Kidney glomerular epithelial cell (primary cell): ENCODE measurements at places on chromosomes 6 and 20.

- no peak for DNase-seq
Observed at GRCh38 chr6:129473546-129473945, 236.4 kb downstream of the ARHGAP18 start.

DNA sequence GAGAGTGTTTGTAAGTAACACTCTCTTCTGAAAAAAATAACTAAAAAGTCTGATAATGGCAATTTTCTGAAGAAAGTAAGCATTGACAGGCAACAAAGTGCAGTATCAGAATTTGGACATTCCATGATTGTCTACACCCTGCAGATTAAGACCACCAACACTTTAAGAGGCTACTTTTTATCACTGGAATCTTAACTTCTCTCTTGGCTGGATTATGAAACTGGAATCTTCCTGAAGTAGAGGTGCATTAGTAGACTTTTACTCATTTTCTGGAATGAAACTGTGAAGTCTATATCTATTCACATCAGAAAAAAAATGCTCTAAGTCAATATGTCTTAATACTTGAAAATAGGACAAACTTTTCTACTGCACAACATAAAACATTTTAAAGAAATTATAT, 547.5 kb downstream of the COL12A1 start:
- no peak for DNase-seq

DNA sequence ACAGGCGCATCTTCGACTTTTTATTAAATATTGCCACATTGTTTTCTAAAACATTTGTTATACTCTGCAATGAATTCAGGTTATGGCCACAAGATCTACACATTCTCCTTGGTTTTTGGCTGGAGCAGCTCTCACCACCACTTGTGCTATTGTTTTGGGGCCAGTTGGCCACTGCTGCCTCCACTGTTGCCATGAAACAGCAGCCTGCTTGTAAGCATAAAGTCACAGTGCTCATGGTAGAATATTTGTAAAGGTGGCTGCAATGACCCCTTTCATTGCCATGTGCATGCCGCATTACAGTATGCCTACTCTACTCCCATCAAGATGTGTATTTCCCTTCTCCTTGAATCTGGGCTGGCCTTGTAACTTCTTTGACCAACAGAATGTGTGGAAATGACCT, 141.4 kb downstream of the SCML4 start:
- no peak for DNase-seq

DNA sequence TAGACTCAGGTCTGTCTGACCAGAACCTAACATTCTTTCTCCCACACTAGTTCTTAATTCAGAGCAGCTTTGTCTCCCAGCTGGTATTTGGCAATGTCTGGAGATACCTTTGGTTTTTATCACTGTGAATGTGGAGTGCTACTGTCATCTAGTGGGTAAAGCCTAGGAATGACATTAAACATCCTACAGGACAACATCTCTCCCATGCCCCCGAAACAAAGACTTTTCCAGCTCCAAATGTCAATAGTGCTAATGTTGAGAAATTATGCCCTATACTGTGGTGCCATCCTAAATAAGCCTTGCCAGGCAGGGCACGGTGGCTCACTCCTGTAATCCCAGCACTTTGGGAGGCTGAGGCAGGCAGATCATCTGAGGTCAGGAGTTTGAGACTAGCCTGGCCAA, 4.2 kb upstream of the TTPAL start:
- DNase-seq: no peak

DNA sequence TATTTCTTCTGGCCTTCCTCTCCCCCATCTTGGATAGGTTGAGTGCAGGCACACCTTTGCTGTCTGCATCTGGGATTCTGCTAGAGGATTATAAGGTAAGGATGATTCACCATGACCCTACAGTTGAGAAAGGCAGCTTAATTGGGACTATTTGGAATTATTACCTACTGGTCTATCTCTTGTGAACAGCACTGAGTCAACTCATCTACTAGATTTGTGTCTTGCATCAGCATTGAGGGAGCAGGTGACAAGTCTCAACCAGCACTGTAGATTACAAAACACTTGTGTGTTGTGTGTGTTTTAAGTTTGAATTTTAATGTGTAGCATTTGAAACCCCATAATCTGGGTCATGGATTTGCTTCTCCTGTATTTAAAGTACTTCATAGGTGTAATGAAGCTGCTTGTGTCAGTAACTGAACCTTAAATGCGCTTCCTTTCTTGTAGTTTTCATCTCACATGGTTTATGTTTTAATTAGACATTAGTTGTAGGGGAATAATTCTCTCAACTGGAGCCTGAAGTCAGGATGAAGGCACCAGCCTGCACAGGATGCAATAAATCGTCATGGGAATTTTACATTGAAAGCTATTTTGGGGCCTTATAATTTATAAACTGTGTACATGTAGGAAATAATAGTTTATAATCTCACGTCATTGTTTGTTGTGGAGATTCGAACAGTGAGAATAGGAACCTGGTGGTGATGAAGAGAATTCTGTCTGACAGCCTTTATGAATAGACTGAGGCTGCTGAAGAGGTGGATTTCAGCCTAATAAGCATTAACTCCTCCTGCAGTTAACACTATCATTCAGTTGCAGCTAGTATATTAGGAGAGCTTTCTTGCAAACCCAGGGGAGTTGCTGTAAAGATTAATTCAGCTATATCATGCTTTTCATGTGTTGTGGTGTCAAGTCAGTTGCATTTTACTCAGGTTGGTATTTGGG, 125.1 kb downstream of the JARID2 start:
- DNase-seq: no peak

GRCh38 chr6:3267162-3267561, 8.4 kb downstream of the PSMG4 start:
- no peak for DNase-seq

GRCh38 chr20:51318058-51318949, 224.2 kb downstream of the NFATC2 start:
- no peak for DNase-seq

DNA sequence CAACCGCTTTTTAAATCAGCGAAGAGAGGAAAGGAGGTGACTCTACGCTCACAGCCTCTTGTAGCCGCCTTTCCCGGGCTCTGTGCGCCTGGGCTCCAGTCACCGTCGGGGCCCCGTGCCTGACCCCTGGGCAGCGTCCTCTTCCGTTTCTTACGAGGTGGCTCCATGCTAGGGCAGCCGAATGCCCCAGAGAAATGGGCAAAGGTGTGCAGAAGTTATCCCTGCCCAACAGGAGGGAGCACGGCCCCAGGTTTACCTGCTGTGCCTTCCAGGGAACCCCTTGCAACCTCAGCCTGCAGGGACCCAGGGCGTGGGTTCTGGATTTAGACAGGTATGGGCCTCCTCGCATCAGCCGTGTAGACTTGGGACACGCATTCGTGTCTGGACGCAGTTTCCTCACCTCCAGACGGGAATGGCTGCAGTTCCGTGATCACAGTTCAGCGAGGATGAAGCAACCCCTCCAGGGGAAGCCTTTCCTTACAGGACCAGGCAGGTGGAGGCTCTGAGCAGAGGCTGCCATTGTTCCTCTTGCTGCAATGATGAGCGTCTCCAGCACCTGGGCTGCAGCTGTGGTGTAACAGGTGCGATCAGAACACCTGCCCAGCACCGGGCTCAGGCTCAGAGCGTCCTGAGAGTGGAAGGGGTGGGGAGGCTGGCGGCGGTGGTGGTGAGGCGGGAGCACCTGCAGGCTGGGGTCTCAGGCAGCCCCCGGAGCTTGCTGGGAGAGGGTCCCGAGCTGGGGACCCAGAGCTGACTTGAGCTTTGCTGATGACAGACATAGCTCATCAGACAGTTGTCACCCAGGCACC, 81.3 kb upstream of the BHLHE23 start:
- DNase-seq: no peak

GRCh38 chr6:154981079-154981870, 13.8 kb upstream of the TIAM2 start:
- no peak for DNase-seq

- DNase-seq: no peak
Observed at GRCh38 chr6:26089272-26089671, 2.0 kb downstream of the HFE start.

DNA sequence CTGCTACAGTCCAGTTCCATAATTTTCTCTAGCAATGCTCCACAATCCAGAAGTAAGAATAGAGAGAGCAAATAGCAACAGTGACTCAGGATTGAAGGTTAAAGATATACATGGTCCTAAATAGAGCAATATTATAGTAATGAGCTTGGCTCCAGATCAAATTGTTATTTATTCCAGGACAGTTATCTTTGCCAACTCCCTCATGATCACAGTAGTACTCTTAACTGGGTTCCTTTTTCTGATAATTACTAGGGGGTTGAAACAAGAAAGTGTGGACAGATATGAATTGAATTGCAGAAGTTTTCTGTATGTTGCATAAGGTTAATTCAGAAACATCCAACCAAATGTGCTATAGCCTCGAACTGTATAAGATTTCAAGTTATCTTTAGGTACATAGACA, 11.9 kb downstream of the FAM184A start:
- no peak for DNase-seq

- DNase-seq: no peak
Observed at GRCh38 chr20:46306743-46307138, 1.6 kb downstream of the CDH22 start.

- DNase-seq: no peak
Observed at GRCh38 chr6:15519681-15520080, 143.1 kb downstream of the DTNBP1 start.

GRCh38 chr20:62643521-62644043, 1.3 kb downstream of the SLCO4A1 start:
- no peak for DNase-seq

DNA sequence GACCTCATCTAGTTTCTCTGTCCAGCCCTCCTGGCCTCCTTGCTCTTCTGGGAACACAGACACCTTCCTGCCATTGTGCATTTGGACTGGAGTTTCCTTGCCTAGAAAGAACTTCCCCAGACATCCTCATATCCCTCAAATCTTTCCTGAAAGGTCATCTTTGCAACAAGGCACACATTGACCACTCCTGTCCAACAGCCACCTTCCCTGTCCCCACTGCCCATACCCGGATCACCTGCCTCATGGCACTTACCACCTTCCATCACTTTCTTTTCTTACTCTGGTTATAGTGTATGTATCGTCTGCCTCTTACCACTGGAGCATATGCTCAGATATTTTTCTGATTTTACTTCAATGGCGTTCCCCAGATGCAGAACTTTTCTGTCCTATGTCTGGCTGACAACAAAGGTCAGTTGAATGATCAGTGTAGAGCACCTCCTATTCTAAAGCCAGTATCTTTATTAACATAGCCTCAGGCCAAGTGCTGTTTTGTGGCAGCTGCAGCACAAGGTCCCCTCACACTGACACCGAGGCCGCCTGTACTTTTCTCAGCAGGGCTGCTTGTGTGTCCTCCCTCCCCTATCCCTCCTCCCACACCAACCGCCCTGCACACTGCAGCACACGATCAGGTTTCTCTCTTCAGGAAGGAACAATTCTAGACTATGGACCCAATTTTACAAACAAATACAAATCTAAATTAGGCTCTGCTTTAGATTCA, 4.1 kb downstream of the HLA-C start:
- DNase-seq: no peak

DNA sequence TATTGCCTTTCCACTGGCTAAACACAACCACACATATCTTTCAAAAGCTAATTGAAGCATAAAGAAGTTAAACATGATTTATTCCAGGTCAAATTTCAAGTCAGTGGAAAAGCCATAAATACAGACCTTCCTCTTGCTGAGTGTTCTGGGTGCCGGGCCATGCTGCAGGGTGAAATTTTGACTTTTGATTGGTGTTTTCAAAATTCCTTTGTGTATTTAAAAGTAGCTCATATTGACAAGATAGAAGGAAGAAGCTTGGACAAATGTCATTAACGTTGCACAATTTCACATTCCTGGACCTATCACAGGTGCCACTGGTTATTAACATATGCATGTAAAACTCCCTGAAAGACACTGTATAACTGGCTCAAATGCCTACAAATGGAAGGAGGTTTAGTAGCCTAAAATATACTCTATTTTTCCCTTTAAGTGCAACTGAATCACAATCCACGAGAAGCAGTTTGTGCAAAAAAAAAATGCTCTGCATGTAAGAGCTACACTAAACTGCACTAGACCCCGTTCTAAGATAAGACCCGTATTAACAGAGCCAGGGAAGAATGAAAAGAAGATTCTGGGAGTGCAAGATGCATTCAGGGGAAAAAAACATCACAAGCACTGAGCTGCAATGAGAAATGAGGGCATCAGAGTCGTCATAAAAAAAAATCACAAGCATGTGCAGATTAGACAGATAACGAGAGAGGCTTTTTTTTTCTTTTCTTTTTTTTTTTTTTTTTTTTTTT, 30.4 kb downstream of the ATXN1 start:
- DNase-seq: no peak

- no peak for DNase-seq
Observed at GRCh38 chr6:100103194-100103593, 109.2 kb upstream of the MCHR2 start.

DNA sequence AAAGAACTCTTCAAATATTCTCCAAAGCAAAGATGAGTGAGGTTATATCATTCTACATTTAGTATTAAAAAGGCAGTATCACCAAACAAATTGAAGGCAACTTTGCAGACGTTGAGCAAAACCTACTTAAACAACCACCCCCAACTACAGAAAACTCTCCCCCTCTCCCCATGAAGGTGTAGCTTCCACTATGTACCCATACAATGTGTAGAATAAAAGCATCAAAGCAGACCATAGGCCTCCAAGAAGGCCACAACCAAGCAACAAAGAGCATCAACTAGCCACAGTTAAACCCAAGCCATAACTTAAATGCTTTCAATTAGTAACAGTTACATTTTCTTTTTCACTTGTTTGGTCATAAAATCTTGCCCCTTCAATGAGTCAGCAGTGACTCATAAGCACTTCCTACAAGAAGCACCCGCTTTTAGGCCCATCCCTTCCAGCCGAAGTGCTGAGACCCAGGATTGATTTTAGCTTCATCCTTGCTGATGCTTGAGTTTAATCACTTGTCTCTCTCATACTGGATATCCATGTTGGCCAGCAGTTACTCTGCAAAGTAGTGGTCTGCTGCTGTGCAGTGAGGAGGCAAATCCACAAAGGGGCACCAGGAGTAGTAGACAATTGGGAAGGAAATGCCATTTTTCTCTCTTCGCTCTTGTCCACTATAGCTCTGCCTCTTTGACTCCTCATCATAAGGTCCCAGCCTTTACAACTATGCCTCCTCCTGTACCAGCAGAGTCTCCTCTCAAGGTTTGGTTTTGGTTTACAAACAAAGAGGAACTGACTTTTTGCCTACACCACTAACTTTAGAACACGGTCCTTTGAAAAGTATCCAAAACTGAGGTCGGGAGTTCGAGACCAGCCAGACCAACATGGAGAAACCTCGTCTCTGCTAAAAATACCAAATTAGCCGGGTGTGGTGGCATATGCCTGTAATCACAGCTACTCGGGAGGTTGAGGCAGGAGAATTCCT, 8.4 kb upstream of the NUP153 start:
- peak; percentile 62 for DNase-seq

GRCh38 chr20:19778404-19778803, 20.3 kb downstream of the RIN2 start:
- DNase-seq: no peak

GRCh38 chr6:158962371-158962770, 37.6 kb downstream of the RSPH3 start:
- DNase-seq: no peak

GRCh38 chr6:135106611-135107010, 52.0 kb upstream of the HBS1L start:
- no peak for DNase-seq

- no peak for DNase-seq
Observed at GRCh38 chr6:167554854-167555253, 230.0 kb downstream of the TTLL2 start.

GRCh38 chr6:3904518-3904917, 55.3 kb downstream of the FAM50B start:
- DNase-seq: no peak
